ENCODE measurements at places on chromosomes 11 and 22. TPM values are rescaled to one million over a fixed set of nuclear protein-coding genes. Genes with fewer than 3 reads are reported as not detected.

Gene LMO2
- total RNA-seq, result 0.53 TPM

Gene HBB
- not detected for total RNA-seq

Gene FAM227A
- total RNA-seq, result 0.92 TPM

Gene ZNF202
- total RNA-seq, result 16.6 TPM

DNA sequence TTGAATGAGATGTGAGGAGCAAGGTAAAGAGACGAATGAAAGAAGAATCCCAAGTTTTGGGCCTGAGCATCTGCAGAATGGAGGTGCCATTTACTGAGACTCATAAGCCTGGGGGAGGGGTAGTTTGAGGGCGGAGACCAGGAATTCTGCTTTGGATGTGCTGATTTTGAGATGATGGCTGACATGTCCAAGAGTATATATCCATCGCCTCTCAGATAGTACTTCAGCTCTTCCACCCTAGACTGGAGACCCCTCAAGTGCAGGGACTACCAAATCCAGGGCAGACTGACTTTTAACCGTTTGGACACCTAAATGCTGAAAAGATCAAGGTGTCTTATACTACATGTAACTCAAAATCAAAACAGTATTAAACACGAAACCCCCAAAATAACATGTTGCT, 1.3 kb upstream of the SDF2L1 start:
- DNase-seq, result no peak
